ENCODE measurements at places on chromosomes 2 and 18.

- DNase-seq: no peak
Measured at GRCh38 chr18:44637210-44638033, 43.3 kb upstream of the SETBP1 start.

- no peak for DNase-seq
Measured at GRCh38 chr2:121211689-121212151, 73.3 kb downstream of the TFCP2L1 start.

DNA sequence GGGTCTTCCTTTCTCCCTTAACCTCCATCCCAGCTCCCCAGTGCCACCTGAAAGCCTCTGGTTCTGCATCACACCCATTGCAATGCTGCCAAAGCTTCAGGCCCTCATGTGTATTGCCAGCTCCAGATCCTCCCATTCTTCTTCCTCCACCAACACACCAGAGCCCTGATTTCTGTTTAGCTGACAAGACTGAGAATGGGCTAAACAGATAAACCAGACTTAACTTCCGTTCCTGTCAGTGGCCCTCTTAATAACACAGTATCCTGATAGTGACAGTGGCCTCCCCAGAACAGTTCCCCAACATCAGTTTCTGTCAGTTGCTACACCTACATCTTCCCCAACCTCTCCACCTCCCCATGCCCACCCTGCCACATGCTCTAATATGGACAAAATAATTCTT is 31.3 kb upstream of the C1D start:
- no peak for DNase-seq

- no peak for DNase-seq
Measured at GRCh38 chr2:29401994-29402393, 286.8 kb downstream of the CLIP4 start.

DNA sequence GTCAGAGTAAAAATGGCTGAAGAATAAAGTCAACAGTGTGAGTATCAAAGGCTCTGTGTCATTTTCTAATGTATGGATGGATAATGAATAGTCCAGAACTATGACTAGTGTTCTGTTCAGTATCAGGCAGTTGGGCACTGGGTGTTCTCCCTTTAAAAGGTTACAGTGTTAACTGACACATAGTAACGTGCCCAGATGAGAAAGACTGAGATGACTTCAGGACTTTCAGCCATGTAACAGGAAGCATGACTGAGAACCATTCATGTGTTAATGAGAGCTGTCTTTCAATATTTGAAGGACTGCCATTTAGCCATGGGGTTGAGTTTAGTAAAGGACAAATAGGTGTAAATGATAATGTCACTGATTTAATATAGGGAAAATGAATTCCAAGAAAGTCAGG is 187.1 kb downstream of the GULP1 start:
- no peak for DNase-seq

DNA sequence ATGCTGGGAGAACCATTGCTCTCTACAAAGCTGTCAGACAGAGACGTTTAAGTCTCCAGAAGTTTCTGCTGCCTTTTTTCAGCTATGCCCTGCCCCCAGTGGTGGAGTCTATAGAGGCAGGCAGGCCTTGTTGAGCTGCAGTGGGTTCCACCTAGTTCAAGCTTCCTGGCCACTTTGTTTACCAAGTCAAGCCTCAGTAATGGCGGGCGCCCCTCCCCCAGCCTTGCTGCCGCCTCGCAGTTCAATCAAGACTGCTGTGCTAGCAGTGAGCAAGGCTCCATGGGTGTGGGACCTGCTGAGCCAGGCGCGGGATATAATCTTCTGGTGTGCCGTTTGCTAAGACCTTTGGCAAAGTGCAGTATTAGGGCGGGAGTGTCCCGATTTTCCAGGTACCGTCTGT is 52.7 kb upstream of the SCYGR2 start:
- no peak for DNase-seq

GRCh38 chr2:174624895-174625430 is 27.4 kb upstream of the WIPF1 start:
- DNase-seq: no peak

- DNase-seq: no peak
Measured at GRCh38 chr2:172791953-172792352, 56.3 kb downstream of the RAPGEF4 start.

DNA sequence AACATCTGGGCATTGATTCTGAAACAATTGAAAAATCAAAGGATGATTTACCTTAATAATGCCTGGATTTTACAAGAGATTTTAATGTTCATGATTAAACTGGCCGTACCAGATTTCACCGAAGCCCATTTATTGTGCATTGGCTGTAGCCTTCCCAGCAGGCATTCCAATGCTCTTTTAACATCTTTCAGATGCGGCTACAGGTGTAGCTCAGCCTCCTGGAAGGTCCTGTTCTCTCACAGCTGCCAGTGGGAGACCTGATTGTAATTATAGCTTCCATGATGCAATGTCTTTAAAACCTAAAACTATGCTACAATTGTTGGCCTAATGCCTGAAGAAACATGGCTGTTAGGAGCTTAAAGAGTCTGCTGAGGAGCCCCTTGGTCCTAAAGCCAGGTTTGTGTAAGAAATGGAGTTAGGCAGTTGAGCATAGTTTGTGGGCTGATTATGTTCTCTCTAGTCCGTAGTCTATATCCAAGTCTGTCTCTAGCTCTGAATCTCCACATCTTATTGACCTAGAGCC is 147.4 kb downstream of the CERS6 start:
- DNase-seq: no peak

DNA sequence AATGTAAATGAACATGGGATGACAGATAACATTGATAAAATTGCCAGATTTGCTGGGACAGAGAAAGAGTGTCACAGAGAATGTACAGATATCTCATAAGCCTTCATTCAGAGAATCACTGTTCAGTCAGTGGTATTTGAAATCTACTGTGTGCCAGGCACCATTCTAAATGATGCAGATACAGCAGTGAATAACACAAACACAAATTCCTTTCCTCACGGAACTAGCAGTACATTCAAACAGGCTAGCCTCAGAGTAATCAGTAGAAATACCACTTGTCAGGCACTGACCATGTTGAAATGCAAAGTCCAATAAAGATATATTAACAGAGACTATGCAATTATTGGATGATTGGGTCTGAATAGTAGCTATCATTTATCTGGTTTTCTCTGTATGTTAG is 211.0 kb downstream of the RDH14 start:
- no peak for DNase-seq

DNA sequence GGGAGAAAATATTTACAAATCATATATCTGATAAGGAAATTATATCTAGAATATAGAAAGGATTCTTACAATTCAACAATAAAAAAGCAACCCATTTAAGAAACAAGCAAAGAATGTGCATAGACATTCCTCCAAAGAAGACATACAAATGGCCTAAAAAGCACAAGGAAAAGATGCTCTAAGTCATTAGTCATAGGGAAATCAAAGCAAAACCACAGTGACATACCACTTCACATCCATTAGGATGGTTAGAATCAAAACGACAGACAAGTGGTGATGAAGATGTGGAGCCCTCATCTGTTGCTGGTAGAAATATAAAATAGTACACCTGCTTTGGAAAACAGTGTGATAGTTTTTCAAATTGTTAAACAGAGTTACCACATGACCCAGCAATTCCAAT is 48.2 kb downstream of the MAPRE2 start:
- no peak for DNase-seq

- no peak for DNase-seq
Measured at GRCh38 chr2:185433824-185434223, 304.8 kb upstream of the FSIP2 start.

- no peak for DNase-seq
Measured at GRCh38 chr2:70797506-70797905, 7.1 kb upstream of the FIGLA start.

GRCh38 chr2:102698369-102699111 is 63.3 kb upstream of the TMEM182 start:
- no peak for DNase-seq

GRCh38 chr2:12008425-12009061 is 262.1 kb downstream of the LPIN1 start:
- DNase-seq: no peak

DNA sequence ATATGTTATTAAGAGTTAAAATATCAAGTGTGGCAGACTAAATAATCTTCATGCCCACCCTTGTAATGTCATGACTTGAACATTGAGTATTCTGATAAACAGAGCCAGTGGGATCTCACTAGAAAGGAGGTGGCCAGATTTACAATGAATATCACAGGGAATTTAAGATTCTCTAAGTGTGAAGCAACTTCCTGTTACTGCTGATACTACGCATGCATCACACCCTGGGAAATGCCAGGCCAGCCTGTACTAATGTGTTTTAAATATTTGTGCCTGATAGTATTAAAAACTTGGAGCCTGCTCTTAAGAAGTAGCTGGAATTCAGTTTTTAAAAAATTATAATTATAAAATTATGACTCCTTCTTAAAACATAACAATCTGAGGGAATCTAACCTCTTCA is 148.3 kb downstream of the LAMA3 start:
- no peak for DNase-seq

DNA sequence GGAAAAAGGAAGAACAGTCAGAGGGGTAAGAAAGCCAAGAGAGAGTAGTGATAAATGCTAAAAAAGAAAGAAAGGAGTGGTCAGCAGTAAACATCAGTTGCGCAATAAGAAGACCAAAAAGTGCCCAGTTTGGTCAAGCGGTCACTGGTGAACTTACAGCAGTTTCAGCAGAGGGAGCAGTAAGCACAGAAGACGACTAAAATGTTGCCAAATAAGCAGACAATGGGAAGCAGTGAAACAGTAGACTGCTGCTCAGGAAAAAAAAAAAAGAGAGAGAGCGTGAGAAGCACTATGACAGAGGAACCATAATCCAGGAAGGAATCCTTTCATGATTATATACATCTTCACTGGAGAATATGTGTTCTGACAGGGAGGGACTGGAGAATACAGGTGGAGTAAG is 45.8 kb downstream of the DNAJC10 start:
- DNase-seq: no peak

GRCh38 chr2:190582736-190583506 is 48.4 kb upstream of the NEMP2 start:
- DNase-seq: no peak

DNA sequence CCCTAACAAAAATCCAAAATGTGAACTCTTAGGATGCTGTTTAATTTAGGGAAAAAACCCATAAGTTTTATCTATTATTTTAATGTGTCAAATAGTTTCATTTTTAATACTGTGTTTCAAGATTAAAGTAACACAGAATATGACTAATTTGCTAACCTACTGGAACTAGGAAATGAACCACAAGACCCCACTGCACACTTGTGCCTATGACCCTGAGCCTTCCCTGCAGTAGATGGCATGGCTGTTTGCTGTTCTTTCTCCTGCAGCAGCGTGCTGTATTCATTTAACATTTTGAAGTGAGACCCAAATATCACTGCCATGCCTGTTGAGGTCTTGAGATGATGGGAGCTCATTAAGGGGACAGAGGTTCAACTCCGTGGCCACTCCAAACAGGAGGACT is 565.2 kb upstream of the NRP2 start:
- no peak for DNase-seq

- no peak for DNase-seq
Measured at GRCh38 chr2:41409328-41409727, 638.5 kb upstream of the PKDCC start.

DNA sequence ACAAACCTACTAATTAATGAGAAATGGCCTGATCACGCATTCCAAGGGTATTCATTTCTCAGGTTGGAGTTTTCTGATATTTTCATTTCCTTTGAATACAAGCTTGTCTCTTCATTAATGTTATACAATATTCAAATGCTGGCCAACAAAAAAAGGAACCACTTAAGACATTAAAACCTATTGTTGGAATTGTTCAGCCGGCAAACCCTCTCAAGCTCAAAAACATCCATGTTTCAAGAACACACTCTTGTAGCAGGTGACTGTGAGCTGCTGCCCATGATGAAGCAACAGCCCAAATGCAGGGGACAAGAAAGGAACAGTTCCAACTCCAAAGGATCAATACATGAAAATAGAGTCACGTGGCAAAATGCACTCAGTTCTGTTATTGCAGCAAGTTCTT is 454.5 kb downstream of the BCL11A start:
- no peak for DNase-seq
